ENCODE measurements at places on chromosomes 4 and X.
A peak's percentile ranks its signal among the peaks of the same experiment; 100 is the strongest.

DNA sequence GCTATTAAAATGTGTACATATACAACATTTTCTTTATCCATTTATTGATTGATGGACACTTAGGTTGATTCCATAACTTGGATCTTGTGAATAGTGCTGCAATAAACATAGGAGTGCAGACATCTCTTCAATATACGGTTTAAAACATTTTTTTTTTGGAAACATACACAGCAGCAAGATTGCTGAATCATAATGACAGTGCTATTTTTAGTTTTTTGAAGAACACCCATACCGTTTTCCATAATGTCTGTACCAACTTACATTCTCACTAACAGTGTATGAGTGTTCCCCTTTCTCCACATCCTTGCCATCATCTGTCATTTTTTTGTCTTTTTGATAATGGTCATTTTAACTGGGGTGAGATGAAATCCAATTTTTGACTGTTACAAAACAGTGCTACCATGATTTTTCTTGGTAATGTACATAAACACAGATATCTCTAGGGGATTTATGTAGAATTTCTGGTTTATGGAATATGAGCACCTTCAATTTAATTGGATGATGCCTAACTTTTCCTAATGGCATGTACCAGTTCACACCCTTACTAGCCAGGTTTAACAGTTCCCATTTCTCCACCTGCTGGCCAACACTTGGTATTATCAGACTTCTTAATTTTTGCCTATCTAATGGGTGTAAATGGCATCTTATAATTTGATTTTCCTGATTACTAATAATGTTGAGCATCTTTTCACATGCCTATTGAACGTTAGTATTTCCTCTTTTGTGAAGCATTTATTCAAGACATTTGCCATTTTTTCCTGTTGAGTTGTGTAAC lies 21.0 kb upstream of the TMSB15B start:
- DNase-seq: no peak

GRCh38 chrX:33721927-33722326 lies 410.2 kb downstream of the FAM47A start:
- no peak for DNase-seq

GRCh38 chr4:140940589-140940988 lies 184.4 kb upstream of the TBC1D9 start:
- DNase-seq: no peak

DNA sequence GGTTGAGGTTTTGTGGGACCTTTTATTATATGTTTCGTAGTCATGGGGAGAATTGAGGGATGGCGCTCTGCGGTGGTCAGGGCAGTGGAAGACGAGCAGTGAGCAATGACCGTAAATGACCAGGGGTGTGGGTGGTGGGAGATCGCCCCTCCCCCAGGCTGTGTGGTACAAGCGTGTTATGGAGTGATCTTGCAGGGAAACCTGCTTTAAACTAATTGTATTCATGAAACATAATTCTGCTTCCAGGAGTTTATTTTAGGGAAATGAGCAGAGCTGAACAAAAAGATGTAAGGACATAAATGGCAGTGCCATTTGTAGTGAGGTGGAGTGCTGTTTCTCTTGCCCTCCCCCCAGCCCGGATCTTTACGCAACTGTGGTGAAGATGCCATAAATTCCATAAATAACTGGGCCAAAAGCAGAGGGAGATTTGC lies 20.2 kb downstream of the GYG2 start:
- DNase-seq: no peak

- no peak for DNase-seq
Observed at GRCh38 chr4:154566639-154567204, 3.9 kb downstream of the FGB start.

- no peak for DNase-seq
Observed at GRCh38 chr4:11182586-11183355, 245.9 kb downstream of the HS3ST1 start.

DNA sequence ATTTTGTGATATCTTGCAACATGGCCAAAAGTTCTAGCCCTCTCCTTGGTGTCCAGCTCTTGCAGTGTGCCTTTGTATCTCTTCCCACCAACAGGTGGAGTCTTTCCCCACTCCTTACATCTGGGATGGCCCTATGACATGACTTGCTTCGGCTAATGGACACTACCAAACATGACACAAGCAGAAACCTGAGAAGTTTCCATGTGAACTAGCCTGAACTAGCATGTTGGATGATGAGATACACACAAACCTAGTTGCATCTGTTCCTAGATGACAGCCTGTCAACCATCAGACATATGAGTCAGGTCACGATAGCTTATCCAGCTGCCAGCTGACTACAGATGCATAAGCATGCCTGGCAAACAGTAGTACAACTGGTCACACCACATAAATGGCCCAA lies 207.5 kb upstream of the FTHL17 start:
- DNase-seq: no peak

DNA sequence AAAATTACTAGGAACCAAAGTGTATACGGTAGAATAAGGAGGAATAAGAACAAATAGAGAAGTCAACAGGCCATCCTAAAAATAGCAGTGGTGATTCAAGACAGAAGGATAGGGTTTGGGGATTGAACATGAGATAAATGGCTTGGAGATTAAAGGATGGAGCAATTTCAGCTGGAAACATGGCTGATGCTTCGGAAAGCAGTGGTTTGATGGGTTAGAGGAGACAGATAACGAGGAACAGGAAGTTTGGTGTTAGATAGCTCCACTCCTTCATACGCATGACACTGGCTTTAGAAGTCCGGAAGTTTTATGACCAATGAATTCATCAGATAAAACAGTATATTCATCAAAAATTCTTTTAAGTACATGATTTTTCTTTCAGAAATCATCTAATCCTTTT lies 70.8 kb upstream of the GALNTL6 start:
- no peak for DNase-seq

GRCh38 chr4:137455647-137456321 lies 76.5 kb downstream of the PCDH18 start:
- DNase-seq: no peak

DNA sequence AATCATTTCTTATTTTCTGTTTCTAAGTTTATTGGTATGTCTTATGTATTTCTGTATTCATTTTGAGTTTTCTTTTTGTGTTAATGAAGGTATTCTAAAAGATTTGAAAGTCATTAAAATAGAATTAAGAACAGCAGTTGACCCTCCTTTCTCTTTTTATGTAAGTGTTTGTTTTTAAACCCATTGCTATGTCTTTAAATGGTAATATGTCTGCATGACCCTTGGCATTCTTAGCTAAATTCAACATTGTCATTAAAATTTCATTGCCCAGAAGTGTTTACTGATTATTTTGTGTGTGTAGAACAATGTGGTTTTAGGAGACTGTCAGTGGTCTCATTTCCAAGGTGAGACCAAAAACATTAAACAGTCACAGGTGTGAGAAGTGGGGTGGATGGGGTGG lies 197.8 kb downstream of the PCDH7 start:
- DNase-seq: no peak

- no peak for DNase-seq
Observed at GRCh38 chr4:14259936-14260335, 632.4 kb upstream of the BOD1L1 start.

DNA sequence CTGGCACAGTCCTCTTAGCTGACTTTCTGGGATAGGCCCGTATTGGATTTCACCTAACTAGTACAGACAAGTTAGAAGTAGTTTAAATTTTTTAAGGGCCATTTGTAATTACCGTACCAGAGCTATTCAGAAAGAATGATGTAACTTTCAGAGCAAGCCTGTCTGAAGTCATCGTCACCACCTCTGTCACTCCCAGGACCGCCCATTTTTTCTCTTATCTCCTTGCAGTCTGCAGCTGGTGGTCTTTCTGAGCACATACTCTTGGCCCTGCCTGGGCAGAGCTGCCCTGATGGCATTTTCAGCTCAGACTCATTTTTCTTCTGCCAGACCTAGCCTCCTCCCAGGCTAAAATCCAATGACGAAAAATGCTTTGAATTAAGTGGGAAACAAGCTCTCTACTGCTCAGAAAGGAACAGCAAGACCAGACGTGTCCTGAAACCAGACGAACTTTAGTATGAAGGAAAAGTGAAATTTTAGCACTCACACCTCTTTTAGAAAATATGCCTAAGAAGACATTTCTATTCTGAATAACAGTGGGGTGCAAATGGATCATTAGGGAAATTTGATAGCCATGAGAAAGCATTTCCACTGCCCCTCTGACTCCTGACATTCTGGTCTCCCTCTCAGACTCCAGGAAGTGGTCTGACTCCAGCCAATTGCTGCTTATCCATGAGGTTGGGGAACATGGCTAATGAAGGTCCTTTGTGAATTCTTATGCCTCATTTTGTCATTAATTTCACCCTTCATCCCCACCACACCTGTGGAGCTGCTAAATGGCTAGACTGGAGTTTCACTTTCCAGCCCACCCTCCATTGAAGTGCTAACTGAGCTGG lies 162.4 kb upstream of the GYPA start:
- DNase-seq: no peak

DNA sequence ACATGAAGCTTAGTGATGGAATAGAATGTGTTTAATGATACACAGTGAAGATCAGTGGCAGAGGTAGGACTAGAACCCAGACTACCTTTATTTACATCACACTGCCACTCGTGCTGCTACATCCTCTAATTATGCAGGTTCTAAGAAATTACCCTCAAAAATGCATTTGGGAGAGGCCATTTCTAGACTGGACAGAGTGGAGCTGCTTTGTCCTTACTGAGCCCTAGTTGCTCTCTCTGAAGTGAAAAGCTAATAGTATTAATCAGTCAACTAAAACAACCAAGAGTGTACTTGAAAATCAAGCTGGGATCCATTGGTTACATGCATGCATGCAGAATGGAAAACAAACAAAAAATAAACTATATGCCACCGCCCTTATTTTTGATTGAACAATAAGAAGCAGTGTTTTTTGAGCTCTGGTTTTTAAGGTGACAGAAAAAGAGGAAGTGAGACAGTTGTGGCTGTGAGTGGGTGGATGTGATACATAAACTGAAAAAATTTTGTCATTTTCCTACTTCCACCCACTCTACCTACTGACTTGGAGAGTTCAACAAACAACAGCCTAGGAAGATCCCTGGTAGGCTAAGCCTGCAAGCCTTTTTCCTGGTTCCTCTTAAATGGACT lies 6.8 kb upstream of the VSIG4 start:
- no peak for DNase-seq

- DNase-seq: no peak
Observed at GRCh38 chr4:24729119-24729730, 66.1 kb upstream of the SOD3 start.

GRCh38 chrX:19704132-19704531 lies 183.3 kb downstream of the SH3KBP1 start:
- no peak for DNase-seq

DNA sequence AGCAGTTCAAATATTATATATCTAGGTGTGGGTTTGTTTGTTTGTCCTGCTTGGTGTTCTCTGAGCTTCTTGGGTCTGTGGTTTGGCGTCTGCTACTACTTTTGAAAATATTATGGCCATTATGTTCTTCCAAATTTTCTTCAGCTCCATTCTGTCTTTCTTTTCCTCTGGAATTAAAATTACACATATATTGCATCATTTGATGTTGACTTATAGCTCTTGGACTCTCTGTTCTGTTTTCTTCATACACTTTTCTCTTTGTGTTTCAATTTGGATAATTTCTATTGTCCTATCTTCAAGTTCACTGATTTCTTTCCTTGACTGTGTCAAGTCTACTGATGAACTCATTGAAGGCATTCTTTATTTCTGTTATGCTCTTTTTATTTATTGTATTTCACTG lies 65.2 kb upstream of the ZNF81 start:
- no peak for DNase-seq

DNA sequence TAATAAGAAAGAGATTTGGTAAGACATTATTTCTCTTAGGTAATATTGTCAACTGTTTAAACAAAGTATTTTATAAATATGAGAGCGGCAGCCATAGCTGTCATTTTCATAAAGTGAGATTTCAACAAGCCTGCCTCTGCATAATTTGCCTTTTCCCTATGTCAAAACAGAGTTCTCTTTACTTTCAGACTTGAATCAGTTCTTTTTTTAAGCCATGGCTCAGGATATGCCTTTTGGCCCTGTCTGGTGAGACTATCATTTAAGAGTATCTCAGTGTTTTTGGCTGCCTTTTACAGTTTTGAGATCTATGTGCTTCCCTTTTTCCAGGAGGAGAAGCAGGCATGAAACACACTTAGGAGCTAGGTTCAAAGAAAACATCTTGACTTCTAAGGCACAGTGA lies 7.5 kb upstream of the GUCY1A1 start:
- no peak for DNase-seq

DNA sequence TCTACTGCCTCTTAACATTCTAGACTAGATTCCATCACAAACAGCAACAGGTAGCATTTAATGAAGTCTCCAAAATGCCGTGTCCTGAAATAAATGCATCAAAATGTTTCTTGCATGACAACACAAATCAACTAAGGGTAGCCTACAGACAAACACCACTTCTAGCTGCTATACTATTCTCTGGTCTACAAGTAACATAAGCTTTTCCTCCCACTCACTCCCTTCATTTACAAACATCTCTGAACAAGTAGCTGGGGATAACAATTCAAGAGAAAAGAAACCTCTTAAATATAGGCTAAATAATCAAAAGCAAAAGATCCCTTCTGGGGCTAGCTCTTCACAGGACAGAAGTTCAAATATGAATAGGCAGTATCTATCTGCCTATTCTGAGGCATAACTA lies 20.8 kb downstream of the PPP3CA start:
- DNase-seq: no peak

DNA sequence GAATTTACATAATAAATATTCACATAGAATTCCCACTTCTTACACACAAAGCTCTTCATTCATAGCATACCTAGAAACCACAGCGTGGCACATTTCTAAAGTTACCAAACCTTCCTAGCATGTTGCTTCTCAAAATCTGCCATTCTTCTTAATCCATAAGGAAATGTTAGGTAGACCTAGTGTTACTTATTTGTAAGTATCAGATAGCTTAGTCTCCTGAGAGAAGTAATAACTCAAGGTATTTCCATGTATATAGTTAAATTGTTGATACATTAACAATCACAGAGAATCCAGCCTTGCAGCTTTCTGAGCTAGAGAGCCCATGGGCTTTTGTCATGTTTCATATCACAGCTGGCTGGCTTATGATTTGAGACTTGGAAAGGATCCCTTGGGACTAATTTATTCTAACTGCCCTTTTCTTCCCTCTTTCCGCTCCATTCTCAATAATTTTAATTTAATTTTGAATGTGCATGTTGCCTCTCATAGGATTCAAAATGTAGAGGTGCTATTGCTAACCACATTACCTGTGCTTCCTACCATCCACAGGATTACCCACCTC lies 17.6 kb downstream of the SH3RF1 start:
- no peak for DNase-seq

DNA sequence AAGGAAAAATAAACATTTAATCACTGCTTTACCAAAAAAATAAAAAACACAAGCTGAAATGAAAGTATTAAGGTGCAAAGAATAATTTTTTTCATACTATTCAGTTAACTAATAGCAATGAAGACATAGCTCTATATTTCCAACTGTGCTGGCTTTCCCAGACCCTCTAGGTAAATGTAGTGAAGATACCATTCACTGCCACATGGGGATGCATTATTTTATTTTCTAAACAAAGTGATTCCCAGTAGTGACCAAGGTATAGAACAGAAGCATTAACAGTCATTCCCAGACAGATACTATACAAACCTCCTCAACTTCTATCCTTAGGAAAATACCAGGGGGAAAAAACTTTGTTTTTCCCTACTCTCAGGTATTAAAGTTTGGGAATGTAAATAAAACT lies 39.4 kb downstream of the ANTXR2 start:
- no peak for DNase-seq

GRCh38 chrX:100409610-100410590 lies at the start of gene PCDH19:
PCDH19 (minus strand) TSS chrX:100410273; CDS start chrX:100408597, 1,676 bp downstream.
- peak; percentile 33 for DNase-seq

- no peak for DNase-seq
Observed at GRCh38 chr4:182185491-182185890, 57.7 kb upstream of the TENM3 start.

GRCh38 chrX:71515038-71515396 lies 17.9 kb upstream of the OGT start:
- DNase-seq: no peak
